ENCODE measurements at places on chromosomes 7 and 10. TPM values are rescaled to one million over a fixed set of nuclear protein-coding genes. Genes with fewer than 3 reads are reported as not detected.
A peak's percentile ranks its signal among the peaks of the same experiment; 100 is the strongest.

DNA sequence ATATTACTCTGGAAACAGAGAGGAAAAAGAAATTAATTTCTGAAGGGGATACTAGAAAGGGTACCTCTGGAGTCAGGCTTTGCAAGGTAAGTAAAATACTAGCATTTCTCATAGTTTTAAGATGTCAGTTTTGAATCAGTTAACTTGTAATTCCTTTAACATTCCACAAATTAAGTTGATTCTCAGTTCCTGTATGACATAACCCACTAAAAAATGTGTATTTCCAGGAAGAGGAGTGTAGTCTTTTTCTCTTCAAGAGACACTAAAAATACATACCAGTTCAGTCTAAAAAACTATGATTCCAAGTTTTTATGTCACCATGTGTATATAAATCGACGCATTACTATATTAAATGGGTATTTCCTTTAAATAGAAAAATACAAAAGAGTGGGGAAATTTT, 113.2 kb downstream of the CDK6 start:
- DNase-seq: no peak

PARD3 gene
- 29.7 TPM for total RNA-seq

DNA sequence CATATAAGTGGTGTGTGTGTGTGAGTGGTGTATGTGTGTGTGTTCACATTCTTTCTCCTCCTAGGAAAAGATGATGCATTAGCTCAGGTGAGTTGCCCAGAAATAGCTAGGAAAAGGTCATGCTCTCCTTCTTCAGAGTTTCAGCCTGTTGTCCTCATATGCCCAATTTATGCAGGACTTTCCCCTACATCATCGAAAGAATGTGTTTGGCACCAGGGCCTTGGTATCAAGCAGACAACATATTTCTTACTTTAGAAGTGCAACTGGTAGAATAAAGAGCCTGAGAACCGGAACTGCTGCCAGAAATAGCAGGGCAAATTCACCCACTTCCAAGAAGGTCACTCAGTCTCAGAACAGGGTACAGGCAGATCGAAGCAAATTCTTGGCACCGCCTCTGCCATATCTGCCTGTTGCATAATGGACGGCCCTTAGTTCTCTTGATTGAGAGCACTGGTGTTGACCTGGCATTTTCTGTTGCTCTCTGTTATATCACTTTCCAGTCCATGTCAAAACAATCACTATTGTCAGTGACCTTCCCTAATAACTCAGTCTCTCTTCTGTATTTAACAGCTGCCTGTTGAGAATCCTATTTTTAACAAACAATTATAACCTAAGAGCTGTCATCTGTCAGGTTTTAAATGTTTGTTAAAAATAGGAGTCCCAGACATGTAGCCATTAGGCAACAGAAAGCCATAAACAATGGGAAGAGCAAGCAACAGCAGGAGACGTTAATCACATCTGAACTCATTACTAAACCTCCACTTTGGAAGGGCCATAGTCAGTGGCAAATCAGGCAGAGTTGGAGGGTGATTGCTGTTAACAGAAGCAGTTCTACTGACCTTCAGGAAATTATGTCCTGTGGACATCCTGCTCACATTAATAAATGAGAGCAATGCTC, 20.7 kb downstream of the ADRB1 start:
- peak; percentile 57 for DNase-seq

- no peak for DNase-seq
Measured at GRCh38 chr10:77156406-77156879, 481.2 kb downstream of the KCNMA1 start.

- no peak for DNase-seq
Measured at GRCh38 chr10:44089671-44090070, 295.2 kb downstream of the CXCL12 start.

LZTS2 gene
- 43.9 TPM for total RNA-seq

All from left cardiac atrium (tissue), 4 donors.